PC-3 (cell line): ENCODE measurements at places on chromosomes 12 and 14. TPM values are rescaled to one million over a fixed set of nuclear protein-coding genes. Genes with fewer than 3 reads are reported as not detected.
A peak's percentile ranks its signal among the peaks of the same experiment; 100 is the strongest.

C14orf180 gene
- total RNA-seq = not detected in 2 replicates

TMEM132D gene
- not detected in 2 replicates for total RNA-seq

MYL6 gene
- total RNA-seq = 1,385 and 1,597 TPM in 2 replicates

CAPZA3 gene
- not detected in 2 replicates for total RNA-seq

ANKS1B gene
- 0.07 and 0.98 TPM in 2 replicates for total RNA-seq

MYL2 gene
- total RNA-seq = not detected in 2 replicates

GMFB gene
- 45.2 and 85.2 TPM in 2 replicates for total RNA-seq

SDSL gene
- 14.0 and 19.9 TPM in 2 replicates for total RNA-seq

REP15 gene
- 1.6 and 2.4 TPM in 2 replicates for total RNA-seq

RDH16 gene
- total RNA-seq = 0.73 and 0.86 TPM in 2 replicates

SRRM4 gene
- total RNA-seq = under 0.01 TPM in 1 of 2 replicates, not detected in the other

RHOJ gene
- not detected in 2 replicates for total RNA-seq

HPD gene
- not detected in 2 replicates for total RNA-seq

ENDOU gene
- not detected in 2 replicates for total RNA-seq

CAPRIN2 gene
- total RNA-seq = 23.1 and 33.6 TPM in 2 replicates

SLC8A3 gene
- total RNA-seq = not detected in 2 replicates

C12orf56 gene
- 5.7 and 8.1 TPM in 2 replicates for total RNA-seq

PRIMA1 gene
- 0.04 TPM in 1 of 2 replicates, not detected in the other for total RNA-seq

DCP1B gene
- 3.6 and 4.9 TPM in 2 replicates for total RNA-seq

DNA sequence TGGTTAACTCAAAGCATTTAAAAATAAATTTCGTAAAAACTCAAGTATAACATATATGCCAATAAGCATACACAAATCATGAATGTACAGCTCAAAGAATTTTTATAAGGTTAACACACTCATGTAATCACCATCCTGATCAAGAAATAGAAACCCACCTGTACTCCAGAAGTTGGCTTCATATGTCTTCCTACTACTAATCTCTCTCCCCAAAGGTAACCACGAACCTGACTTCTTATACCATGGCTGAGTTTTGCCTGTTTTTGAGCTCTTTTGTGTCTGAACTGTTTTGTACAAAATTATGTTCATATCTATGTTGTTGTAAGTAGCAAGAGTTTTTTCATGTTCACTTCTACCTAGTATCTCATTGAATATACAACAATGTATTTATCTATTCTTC, 18.7 kb downstream of the DUSP16 start:
- DNase-seq = peak; percentile 3

- peak; percentile 68 for DNase-seq
These were observed 368.6 kb downstream of the DAD1 start for GRCh38 chr14:22220427-22220826.

DNA sequence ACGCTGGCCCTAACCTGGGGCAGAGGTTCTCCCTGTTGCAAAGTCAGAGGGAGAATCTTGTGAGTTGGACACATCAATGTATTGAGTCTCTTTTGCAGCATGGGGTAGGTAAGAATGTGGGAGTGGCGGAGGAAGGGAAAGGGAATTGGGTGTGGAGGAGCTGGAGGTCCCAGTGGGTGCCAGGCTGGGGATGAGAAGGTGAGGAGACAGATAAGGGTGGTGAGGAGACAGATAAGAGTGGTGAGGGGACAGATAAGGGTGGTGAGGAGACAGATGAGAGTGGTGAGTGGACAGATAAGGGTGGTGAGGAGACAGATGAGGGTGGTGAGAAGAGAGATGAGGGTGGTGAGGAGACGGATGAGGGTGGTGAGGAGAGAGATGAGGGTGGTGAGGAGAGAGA, 72.9 kb upstream of the SFSWAP start:
- DNase-seq = no peak

DNA sequence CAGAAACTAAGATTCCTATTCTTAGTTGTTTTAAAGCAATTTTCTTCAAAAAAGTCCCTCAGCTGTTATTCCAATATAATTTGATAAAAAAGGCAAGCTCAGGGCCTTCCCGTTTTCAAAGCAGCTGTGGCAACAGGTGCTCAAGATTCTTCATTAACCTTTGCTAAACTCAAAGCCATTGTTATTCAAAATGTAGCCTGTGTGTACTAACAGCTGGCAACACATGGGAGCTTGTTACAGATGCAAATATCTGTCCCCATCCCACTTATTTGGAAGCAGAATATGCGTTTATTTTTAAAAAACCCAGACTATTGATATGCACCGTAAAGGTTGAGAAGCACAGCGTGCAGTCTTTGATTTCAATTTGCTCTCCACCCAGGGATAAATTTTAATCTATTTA, 210.4 kb upstream of the SYT10 start:
- DNase-seq = no peak

- no peak for DNase-seq
These were observed 22.5 kb downstream of the SINHCAF start for GRCh38 chr12:31303466-31303865.

DNA sequence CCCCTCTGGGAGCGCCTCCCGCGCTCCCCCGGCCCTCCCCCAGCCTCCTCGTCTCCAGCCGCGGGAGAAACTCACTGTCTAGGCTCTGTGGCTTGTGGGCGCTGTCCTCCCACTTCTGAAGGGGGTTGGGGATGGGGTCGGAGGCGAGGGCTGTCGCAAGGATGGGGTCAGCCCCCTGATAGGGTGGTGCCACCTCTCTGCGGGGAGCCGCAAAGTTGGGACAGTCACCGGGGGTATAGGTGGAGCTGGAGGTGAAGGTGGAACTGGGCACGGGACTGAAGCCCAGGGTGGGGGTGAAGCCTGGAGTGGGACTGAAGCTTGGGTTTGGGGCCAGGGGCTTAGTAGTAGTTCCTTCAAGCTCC, 12.2 kb downstream of the TNFRSF1A start:
- DNase-seq = no peak

DNA sequence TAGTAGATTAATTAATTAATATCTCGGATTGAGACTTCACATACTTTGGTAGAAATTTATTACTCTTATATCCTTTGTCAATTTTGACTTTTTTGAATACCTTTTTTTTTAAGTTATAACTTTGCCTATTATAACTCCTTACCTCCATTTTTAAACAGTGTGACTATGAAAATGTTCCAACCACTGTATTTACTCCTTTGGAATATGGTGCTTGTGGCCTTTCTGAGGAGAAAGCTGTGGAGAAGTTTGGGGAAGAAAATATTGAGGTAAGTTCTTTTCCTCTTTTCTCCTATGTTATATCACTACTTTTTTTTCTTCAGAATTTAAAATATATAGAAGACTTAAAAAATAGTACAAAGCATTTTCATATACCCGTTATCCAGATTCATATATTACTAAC, 27.8 kb downstream of the EID3 start:
- no peak for DNase-seq

- DNase-seq = no peak
These were observed 1.3 kb downstream of the TEDC1 start for GRCh38 chr14:105492031-105492970.

- DNase-seq = peak; percentile 59
These were observed 9.8 kb downstream of the CPNE6 start for GRCh38 chr14:24080888-24081738.

DNA sequence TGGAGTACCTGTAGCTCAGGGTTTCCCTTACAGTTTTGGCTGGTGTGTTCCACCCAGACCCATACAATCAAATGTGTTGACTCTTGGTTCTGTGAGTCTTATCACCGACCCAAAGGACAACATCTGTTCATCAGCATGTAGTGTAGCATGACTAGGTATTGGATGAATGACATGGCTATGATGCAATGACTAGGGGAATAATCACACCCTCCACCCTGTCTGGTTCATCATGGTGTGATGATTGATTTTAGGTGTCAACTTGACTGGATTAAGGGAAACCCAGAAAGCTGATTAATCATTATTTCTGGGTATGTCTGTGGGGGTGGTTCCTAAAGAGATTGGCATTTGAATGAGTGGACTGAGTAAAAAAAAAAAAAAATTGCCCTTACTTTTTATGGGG, 311.3 kb downstream of the DPF3 start:
- no peak for DNase-seq

GRCh38 chr12:109541413-109541726, 31.9 kb downstream of the MMAB start:
- no peak for DNase-seq

DNA sequence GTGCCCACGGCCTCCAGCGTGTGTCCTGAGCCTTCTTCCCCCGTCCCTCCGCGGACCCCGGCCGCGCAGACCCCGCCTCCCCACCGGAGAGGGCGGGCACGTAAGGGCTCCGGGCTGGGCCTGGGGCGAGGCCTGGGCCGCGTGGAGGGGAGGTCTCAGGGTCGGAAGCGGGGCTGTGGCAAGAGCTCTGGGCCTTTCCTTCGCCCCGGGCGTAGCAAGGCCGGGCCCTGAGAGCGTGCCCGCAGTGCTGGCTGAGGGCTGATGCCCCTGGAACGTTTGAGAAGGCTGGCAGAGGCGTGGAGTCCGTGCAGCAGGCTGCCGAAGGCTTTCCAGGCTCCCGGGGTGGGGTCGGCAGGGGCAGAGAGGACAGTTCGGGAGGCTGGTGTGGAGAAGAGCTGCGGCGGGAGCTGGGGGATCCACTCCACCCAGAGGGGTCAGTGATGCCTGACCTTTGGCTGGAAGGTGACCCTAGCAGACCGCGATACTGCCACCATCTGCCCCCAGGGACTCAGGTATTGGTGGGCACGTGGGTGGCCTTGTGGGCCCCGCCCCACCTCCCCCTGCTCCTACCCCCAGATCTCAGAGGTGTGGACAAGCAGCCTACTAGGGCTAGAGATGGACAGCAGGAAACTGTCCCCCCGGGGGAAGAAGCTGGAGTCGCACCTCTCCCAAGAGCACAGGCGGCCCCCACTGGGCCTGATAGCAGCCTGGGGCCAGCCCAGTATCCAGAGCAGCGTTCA, 558 bp downstream of the TEX22 start:
- DNase-seq = peak; percentile 43

DNA sequence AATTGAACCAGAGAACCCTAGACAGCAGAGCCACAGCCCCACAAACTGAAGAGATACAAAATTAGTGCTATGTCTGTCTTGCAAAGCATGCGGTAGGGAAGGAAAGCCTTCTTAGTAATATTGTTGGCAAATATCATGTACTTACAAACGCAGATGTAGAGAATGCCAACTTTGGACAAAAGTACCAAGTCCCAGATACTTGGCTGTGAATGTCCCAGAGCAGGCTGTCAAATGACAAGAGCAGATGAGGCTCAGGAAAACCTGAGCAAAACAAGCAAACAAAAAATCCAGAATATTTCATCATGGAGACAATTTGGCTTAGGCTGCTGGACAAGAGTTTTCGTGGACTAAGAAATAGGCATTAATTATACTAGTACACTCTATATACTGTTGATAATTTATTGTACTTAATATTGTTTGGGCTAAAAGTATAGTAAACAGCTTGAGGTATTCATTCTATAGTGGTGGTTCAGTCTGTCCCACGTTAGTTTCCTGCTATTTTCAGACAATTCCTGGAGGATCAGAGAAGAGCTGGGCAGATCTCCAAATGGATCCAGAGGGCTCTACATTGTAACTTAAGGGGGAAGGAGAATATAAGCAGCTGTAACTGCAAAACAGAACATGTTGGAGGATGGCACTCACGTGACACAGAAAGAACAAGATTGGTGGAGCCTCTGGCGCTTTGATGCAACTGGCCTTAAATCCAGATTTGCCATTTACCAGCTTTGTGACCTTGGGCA, 329.8 kb downstream of the ATP23 start:
- DNase-seq = no peak

DNA sequence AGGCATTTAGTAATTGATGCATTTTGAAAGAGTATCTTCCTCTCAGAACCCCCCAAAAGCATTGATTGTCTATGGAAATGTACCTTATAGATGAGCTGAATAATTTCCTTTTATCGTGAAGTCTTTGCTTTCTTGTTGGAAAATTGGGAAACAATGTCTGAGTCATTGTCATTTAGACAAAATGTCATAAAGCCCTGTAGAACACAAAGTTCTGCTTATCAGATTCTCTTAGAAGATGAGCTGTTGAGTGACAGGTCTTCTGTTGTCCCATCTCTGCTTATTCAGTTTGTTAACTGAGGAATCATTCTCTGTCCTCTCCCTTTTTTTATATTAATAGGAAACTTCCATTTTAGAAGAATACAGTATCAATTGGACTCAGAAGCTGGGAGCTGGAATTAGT, 22.9 kb downstream of the MAPKAPK5 start:
- no peak for DNase-seq

DNA sequence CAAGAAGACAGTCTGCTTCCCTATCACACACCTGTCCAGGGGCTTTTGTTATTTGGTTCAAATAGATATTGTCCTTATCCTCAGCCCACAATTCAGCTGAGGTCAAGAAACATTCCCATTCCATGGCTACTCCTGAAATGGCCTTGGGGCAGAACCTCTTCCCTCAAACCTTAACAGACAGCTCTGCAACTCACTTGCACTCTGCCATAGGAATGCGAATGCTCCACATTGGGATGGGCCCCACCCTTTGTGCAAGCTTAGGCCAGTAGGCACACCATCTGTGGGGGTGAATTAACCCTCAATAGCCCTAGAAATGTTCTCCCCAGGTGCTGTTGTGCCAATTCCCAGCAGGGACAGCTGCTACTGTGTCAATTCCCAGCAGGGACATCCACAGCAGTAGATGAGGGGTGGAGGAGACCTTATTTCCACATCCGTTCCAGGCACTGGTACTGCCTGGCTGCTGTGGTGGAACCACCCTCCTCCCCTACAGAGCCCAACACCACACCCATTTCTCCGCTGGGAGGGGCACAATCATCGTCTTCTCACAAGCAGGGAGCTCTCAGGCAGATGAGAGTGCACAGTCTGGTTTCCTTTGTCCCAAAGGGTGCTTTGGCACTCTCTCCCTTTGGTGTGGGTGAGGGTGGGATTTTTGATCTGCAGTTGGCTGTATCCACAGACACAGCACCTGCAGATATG, 42.3 kb upstream of the GLIPR1 start:
- no peak for DNase-seq

GRCh38 chr12:132484891-132485441, 5.0 kb upstream of the FBRSL1 start:
- no peak for DNase-seq

GRCh38 chr12:47739979-47740378, 14.7 kb upstream of the ENDOU start:
- DNase-seq = no peak

DNA sequence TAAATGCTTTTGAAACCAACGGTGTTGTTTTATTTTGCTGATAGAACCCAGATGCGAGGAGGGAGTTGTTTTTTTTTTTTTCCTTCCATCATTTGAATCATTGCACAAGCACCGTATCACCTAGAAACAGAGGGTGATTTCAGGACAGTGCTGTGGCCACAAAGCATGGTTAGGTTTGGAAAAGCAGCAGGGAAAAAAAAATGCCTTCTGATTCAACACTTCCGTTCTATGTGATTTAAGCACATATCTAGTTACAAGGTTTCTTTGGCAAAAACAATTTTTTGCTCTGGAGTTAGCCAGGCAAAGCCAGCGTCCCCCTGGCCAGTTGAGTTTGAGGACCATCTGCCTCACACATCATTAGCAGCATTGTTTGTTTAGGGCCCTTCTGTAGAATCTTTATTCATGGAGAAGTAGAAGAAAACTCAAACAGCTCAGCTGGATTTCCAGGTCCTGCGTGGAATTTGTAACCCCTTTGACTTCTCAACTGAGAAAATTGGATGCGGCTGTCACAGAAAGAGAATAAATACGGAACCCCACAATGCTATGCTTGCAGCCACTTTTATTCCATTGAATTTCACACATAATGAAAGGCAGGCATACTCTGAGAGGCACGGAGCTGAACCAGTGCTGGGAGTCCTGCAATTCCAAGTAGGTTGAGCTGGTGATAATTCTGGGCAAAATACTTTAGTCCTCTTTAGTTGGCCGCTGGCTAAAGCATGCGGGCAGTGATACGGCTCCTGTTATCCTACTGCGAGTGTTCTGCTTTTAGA, 17.0 kb upstream of the WNT5B start:
- no peak for DNase-seq

GRCh38 chr14:76917158-76917596, 91.0 kb downstream of the LRRC74A start:
- DNase-seq = peak; percentile 85

- DNase-seq = no peak
These were observed 30.5 kb downstream of the JAG2 start for GRCh38 chr14:105138021-105138541.
